ENCODE measurements at places on chromosomes 11 and 22. TPM values are rescaled to one million over a fixed set of nuclear protein-coding genes. Genes with fewer than 3 reads are reported as not detected.

TKFC gene
- total RNA-seq, result 39.7 TPM

KCNQ1 gene
- not detected for total RNA-seq

DNAJB13 gene
- 0.21 TPM for total RNA-seq

CELSR1 gene
- total RNA-seq, result 4.7 TPM

POLD3 gene
- total RNA-seq, result 14.7 TPM

- DNase-seq, result no peak
Measured at GRCh38 chr22:49726022-49726681, 101.5 kb downstream of the BRD1 start.

DNA sequence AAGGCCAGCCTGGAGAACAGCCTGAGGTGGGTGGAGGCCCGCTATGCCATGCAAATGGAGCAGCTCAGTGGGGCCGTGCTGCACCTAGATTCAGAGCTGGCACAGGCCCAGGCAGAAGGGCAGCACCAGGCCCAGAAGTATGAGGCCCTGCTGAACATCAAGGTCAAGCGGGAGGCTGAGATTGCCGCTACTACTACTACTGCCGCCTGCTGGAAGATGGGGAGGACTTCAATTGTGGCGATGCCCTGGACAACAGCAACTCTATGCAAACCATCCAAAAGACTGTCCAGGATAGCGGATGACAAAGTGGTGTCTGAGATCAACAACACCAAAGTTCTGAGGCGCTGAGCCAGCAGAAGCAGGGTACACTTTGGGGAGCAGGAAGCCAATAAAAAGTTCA lies 3.1 kb upstream of the TMEM218 start:
- DNase-seq, result no peak

DNA sequence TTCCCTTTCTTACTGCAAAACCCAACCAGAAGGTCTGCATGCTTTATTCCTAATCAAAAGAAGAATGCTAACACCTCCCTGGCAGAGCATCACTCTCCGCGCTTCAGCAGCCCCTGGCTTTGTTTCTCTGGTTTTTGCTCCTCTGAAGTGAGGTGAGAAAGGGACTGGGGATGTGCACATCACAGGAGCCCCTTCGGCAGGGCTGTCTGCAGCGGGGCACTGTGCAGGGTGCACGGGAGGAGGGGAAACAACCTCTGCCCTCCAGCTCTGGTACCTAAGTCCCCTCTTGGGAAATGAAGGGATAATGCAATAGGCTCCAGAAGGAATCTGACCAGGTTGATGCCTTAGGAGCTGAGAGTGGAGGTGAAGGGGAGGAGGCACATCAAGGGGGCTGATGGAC lies 312.7 kb downstream of the NTM start:
- DNase-seq, result no peak

GRCh38 chr22:40345271-40345670 lies 1.0 kb upstream of the ADSL start:
- no peak for DNase-seq

GRCh38 chr11:74570266-74571061 lies 21.9 kb upstream of the POLD3 start:
- peak; percentile 45 for DNase-seq

DNA sequence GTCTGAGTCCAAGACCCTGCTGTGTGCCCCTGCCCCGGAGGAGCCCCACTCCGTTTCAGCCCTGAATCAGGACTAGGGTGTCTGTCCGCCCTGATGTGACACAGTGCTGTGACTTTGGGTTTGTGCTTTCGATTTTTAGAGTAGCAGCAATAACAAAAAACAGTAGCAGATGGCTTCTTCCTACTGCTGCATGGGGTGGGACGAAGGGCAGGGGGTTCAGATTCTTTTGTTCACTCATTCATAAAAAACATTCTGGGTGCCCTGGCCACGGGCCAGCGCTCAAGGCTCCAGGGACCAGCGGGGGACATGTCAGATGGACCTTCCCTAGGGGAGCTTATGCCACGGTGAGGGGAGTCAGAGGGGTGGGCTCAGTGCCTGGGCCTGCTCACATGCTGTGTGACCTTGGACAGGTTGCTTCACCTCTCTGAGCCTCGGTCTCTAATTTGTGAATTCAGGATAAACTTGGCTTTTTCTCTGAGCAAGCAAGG lies 24.6 kb upstream of the PRR5 start:
- DNase-seq, result no peak

DNA sequence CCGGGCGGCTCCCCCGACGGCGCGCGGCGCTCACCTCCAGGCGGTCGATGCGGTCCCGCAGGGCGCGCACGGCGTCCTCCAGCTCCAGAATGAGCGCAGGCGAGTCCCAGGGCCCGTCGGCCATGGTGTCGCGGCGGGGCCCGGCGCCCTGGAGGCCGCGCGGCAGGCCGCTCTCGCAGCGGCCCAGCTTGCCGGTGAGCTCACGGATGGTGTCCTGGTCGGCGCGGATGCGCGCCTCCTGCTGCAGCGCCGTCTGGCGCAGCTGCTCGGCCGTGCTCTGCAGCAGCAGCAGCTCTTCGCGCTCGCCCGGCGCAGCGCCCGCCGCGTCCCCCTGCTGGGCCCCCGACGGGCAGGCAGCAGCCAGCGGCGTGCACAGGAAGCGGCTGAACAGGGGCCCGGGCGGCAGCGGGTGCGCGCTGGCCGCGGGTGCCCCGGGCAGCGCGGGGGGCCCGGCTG lies 599 bp downstream of the NPTXR start:
- DNase-seq, result peak; percentile 24

- DNase-seq, result no peak
Measured at GRCh38 chr11:22626573-22627239, 1.1 kb upstream of the FANCF start.

DNA sequence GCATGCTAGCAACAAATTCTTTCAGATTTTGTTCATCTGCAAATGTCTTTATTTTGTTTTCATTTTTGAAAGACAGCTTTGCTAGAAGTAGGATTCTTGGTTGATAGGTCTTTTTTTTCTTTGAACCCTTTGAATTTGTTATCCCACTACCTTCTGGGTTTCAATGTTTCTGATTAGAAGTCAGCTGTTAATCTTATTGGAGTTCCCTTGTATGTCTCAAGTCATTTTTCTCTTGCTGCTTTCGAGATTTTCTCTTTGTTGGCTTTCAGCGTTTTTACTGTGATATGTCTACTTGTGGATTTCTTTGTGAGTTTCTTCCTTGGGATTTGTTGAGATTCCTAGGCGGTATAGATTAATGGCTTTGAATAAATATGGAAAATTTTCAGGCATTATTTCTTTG lies 27.2 kb upstream of the MS4A8 start:
- DNase-seq, result no peak

DNA sequence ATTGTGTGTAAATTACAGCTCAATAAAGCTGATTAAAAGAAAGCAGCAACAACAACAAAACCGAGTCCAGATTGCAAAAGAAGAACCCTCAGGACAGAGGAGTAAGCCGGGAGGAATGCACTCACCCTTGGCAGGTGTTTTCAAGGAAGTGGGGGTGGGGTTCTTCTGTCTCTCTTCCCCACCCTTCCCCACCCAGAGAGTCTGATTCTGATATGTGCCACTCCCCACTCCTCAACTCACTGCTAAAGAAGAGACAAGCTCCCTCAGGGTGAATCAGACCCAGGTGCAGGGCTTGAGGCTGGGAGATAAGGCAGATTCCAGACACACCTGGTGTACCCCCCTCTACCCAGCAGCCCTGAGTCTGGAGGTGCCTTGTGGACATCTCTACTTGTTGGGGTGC lies 38.4 kb upstream of the PHF21A start:
- DNase-seq, result no peak

DNA sequence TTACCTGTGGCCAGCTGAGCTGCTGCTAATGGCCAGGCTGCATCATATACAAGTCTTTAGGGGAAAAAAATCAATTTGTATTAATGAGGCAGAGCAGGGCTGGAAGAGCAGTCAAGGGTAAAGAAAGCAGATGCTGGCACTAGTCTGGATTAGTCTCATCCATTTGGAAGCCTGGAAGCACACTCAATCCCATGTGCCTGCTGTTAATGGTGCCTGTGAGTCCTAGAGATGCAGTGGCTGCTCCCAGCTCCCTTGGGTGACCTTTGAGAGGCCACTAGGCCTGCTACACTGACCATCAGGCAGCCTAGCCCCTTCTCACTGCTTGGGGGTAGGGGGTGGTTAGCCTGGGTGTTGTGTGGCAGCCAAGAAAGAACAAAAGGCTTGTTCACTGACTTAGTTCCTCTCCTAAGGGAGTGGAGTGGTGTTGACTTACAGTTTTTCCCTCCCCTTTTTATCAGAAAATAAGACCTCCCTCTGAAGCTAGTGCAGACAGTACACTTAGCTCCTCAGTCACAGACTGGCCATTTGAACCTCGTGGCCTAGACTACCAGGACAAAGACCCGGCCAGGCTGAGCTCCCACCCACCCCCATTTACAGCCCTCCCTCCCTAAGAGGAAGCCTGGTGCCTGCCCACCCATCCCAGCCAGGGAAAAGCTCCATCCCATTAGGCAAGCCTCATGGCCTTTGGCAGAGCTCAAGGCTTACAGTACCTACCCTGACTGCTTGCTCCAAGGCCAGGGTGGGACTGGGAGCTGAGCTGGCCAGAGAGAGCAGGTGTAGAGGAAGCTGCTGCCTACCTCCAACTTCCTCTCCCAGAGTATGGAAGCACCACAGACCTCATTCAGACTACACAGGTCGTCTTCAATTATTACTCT lies 7.8 kb downstream of the PIK3IP1 start:
- DNase-seq, result no peak

DNA sequence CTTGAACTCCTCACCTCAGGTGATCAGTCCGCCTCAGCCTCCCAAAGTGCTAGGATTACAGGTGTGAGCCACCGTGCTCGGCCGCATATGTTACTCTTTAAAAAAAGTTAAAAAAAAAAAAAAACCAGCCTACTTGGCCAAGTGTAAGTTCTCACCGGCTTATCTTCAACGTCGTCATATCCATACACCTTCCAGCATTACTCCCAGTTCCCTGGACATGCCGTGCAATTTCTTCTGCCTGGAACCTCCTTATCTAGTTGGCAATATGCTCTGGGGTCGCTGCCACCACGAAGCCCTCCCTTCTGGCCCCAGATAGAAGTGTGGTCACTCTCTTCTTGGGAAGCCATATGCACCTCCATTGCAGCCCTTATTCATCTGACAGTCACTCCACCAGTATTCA lies 36.3 kb upstream of the CBX7 start:
- no peak for DNase-seq
